Hindlimb muscle (tissue), 1 donor: ENCODE measurements at places on chromosomes 5 and 9. TPM values are rescaled to one million over a fixed set of nuclear protein-coding genes. Genes with fewer than 3 reads are reported as not detected.
A peak's percentile ranks its signal among the peaks of the same experiment; 100 is the strongest.

FCN1 gene
- 3.8 TPM for polyA plus RNA-seq

INSL4 gene
- polyA plus RNA-seq: not detected

DAPK1 gene
- 25.5 TPM for polyA plus RNA-seq

CEL gene
- polyA plus RNA-seq: 2.6 TPM

WDR38 gene
- 0.15 TPM for polyA plus RNA-seq

SPINK6 gene
- not detected for polyA plus RNA-seq

DNA sequence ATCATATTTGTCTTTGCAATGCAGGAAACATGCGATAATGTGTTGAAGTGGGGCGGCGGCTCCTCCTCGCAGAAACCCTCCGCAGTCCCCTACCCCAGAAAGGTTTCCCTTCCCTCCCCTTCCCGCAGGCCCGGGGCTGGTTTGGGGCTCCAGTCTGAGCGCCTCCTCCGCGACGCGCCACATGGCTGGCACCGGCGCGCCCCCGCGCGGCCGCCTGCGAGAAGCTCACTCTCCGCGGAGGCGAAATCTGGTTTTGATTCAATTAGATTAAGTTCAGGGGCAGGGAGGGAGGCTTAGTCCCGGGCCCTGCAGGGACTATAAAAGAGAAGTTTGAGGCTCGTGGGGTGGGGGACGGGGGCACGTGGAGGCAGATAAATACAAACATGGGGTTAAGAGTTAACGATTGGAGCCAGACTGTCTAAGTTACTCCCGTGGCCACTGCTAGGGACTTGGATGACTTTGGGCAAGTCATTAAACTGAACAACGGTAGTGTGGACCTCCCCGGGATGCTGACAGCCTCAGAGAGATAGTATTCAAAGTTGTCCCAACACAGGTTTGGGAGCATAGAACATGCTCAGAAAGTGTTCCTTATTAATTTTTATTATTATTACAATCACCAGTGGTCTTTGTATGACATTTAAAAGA, 69.4 kb downstream of the MSX2 start:
- DNase-seq: peak; percentile 70

GRCh38 chr9:106745457-106745856, 117.5 kb upstream of the ZNF462 start:
- no peak for DNase-seq

GRCh38 chr9:14452539-14452938, 138.6 kb upstream of the NFIB start:
- no peak for DNase-seq

GRCh38 chr5:133244242-133244641, 192.4 kb downstream of the HSPA4 start:
- DNase-seq: no peak

DNA sequence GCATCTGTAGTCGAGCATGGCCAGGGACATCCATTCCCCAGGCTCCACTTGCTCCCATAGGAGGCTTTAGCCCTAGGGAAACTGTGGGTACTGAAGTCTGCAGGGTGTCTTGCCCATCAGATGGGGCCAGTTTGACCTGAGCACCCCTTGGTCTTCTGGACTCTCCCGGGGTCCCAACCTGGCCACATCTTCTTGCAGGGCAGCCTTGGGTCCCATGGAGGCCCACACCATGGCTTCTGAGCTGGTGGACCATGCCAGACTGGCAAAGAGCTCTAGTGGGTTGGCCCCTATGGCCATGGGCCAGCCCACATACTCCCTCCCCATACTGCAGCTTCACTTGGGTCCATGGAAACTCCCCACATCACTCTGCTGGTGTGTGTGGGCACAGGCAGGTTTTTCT, 154.4 kb upstream of the PRLR start:
- DNase-seq: no peak

GRCh38 chr9:114487607-114488300, 17.5 kb downstream of the WHRN start:
- DNase-seq: no peak

DNA sequence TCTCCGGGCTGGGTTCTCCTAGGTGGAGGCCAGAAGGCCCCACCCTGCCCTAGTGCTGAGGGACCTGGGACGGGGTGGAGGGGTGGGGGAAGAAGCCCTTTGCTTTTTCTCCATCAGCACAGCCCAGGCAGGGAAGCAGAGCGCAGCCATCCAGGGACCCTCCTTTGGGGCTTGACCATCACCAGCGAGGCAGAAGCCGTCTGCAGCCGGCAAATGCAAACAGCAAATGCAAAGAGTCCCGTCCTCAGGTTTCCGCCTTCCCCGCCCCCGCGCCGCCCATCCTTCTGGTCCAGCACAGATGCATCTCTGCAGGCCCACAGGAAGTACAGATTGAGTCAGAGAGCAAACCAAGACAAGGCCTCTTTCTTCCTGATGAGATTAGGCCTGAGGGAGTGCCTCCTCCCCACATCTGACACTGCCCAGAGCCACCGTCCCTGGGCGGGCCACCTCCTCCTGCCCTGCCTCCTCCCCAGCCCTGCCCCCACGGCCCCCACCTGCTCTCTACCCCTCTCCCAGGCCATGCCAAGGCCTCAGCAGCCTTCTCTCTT, 23.4 kb downstream of the CORO2A start:
- peak; percentile 26 for DNase-seq

- DNase-seq: no peak
These were observed 154.2 kb upstream of the TYRP1 start for GRCh38 chr9:12538842-12539579.

DNA sequence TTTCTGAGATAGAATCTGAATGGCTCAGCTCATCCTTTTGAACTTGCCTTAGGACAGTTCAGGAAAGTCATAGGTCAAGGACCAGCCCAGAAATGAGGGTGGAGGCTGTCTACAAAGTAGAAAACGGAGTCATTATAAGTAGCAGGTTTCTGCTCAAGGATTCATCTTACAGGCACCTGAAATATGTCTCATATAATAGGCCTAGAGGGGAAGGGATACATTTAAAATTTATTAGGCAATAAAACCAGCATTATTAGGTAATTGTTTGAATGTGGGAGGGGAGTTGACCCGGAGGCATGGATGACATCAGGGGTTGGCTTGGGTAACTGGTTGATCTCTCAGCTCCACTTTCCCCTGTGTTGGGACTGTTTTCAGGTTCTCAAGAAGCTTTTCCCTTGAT, 11.9 kb upstream of the GALNT10 start:
- DNase-seq: no peak

GRCh38 chr5:82666312-82666711, 388.2 kb upstream of the RPS23 start:
- no peak for DNase-seq
